Muscle of leg (tissue), 16 donors: ENCODE measurements at places on chromosomes 4 and X. TPM values are rescaled to one million over a fixed set of nuclear protein-coding genes. Genes with fewer than 3 reads are reported as not detected.

DNA sequence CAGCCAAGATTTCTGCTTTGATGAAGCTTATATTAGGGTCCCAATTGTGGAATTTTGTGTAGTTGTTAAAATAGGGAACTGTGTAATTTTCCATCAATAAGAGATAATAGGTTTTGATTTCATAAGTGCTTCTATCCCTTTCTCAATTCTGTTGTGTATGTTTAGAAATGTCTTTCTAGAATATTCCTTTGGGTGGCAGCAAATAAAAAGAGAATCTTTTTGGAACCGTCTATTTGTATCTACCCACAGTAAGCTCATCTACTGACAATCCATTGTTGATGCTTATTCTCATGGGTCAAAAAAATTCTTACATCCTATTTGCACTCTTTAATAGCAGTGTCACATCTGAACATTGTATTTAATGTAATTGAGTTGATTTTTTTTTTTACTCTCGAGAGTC is 61.7 kb downstream of the TMA16 start:
- H3K27me3 ChIP-seq = no peaks in the 10 kb centered on the region
- DNase-seq = no peak
- H3K4me3 ChIP-seq = no peak overlapping the region
- H3K4me1 ChIP-seq = no peaks in the 10 kb centered on the region
- no peaks in the 10 kb centered on the region for H3K36me3 ChIP-seq
- no peak overlapping the region for H3K27ac ChIP-seq

DNA sequence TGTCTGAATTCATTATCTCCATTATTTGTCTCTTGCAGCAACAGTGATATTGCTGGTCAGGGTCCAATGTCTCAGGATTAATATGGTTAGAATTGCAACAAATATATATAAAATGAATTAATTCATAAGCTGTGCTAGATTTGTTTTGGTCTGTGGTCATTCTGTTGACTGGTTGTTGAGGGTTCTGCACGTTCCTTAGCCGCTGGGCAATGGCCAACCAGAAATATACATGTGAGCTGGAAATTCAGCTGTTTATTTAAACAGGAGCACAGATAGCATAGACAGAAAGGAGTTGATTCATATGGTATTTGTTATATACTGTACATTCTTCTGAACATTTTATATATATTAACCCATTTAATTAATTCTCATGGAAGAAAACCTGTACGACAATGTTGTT is 100.8 kb downstream of the RPA4 start:
- no peak overlapping the region for H3K27ac ChIP-seq
- no peak overlapping the region for H3K4me3 ChIP-seq
- H3K4me1 ChIP-seq = no peaks in the 10 kb centered on the region
- no peak for DNase-seq
- H3K36me3 ChIP-seq = no peaks in the 10 kb centered on the region
- H3K27me3 ChIP-seq = peaks cover 7% of the 10 kb centered on the region

DNA sequence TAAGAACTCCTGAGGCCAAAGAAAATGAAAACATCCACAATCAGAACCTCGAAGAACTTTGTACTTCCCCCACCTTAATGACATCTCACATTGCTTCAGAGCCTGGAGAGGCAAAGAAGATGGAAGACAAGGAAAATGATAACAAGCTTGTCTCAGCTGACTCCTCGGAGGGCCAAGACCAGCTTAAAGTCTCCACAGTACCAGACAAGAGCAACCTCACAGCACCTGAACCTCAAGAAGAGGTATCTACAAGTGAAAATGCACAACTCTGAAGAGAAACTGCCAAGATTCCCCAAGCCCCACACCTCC is 97.5 kb downstream of the HNRNPD start:
- no peak for DNase-seq
- no peaks in the 10 kb centered on the region for H3K36me3 ChIP-seq
- H3K4me3 ChIP-seq = no peak overlapping the region
- no peaks in the 10 kb centered on the region for H3K4me1 ChIP-seq
- no peak overlapping the region for H3K27ac ChIP-seq

DNA sequence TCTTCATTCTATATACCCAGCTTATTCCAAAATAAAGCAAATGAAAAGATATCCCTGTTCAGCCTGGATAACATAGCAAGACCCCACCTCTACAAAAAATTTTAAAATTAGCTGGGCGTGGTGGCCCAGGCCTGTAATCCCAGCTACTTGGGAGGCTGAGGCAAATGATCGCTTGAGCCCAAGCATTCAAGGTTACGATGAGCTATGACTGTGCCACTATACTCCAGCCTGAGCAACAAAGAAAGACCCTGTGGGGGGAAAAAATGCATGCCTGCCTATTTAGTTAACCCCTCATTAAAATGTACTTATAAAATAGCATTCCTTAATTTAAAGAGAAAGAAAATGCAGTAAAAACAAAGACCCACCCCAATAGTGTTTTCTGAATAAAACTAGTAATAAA is 9.3 kb downstream of the PRSS12 start:
- no peak overlapping the region for H3K27ac ChIP-seq
- no peaks in the 10 kb centered on the region for H3K36me3 ChIP-seq
- H3K27me3 ChIP-seq = no peaks in the 10 kb centered on the region
- no peak for DNase-seq

NKX3-2 gene
- total RNA-seq = 0.18 TPM

DTHD1 gene
- total RNA-seq = not detected
